Nephron progenitor cell (in vitro differentiated cells): ENCODE measurements at places on chromosomes 5 and 9.

GRCh38 chr5:79229357-79230174 is 6.4 kb upstream of the JMY start:
- no peak overlapping the region for H3K4me3 ChIP-seq
- DNase-seq: no peak
- peaks cover 8% of the 10 kb centered on the region for H3K4me1 ChIP-seq

GRCh38 chr5:40904205-40904993 is 4.9 kb upstream of the C7 start:
- no peak overlapping the region for H3K4me3 ChIP-seq
- peaks cover 8% of the 10 kb centered on the region for H3K27me3 ChIP-seq
- no peaks in the 10 kb centered on the region for H3K36me3 ChIP-seq
- DNase-seq: peak; percentile 55
- H3K27ac ChIP-seq: peak overlapping the region; percentile 66
- H3K4me1 ChIP-seq: peaks cover 22% of the 10 kb centered on the region

GRCh38 chr9:98709968-98710965 is 1.5 kb upstream of the GABBR2 start:
- peaks cover 7% of the 10 kb centered on the region for H3K4me1 ChIP-seq
- H3K4me3 ChIP-seq: peak overlapping the region; percentile 71
- H3K27me3 ChIP-seq: peaks cover 92% of the 10 kb centered on the region

DNA sequence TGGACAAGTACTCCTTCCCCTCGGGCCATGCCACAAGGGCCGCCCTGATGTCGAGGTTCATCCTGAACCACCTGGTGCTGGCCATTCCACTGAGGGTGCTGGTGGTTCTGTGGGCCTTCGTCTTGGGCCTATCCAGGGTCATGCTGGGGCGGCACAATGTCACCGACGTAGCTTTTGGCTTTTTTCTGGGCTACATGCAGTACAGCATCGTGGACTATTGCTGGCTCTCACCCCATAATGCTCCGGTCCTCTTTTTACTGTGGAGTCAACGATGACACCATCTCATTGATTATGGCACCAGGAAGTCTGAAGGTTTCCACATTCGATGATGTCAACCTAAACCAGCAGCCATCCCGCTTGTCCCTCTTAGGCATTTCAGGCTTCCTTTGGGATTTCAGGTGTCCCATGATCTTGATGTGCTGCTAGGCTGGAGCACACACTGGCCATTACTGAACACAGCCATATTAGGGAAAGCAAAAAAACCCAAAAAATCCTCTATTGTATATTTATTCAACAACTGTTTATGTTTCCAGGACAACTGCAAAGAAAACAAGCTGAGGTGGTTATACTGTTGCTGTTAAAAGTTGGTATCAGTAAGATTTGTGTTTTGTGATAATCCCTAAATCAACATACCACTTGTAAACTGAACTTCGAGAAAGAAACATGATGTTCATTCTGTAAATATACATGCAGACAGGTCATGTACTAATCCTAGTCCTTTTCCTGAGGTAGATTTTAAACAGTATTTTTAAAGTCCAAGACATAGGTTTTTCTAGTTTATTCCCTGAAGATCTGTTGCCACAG is 1.1 kb downstream of the PLPP6 start:
- peak overlapping the region; percentile 87 for H3K4me3 ChIP-seq
- peaks cover 20% of the 10 kb centered on the region for H3K27me3 ChIP-seq
- no peaks in the 10 kb centered on the region for H3K36me3 ChIP-seq
- no peak for DNase-seq

DNA sequence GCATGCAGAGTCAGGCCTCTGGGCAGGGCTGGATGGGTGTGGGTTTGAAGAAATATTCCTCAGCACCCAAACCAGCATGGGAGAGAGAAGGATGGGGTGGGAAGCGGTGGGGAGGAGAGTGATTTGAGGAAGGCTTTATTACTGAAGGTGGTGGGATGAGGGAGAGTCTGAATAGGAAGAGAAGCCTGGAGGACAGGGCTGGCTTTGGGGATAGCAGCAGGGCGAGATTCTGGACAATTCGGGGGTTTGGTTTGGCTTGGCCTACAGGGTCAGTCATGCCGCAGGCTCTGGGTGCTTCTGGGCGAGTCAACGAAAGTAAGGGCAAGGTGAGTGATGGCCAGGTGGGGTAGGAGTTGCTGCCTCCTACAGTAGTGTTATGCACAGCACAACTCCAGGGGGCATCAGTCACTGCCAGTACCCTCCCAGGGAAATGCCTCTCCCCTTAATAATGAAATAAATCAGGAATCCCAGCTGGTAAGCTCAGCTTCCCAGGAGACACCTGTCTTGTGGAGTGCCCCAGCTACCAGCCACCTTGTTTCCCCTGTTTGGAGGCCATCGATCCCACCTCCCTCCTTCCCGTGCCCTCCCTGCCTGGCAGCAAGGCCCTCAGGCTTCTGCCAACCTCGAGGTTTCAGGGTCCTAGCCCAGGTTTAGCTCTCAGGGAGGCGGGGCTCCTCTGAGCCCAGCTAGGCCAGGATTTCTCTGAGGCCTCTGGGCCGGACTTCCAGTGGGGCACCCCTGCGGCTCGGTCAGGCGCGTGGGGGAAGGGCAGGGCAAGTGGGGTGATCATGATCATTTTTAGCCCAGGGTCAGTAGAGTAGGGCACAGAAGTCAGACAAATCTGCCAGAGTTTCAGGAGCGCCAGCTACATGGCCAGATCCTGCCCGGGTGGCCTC is 741 bp upstream of the NKX2-5 start:
- H3K36me3 ChIP-seq: no peaks in the 10 kb centered on the region
- H3K4me1 ChIP-seq: peaks cover 46% of the 10 kb centered on the region
- peak overlapping the region; percentile 11 for H3K4me3 ChIP-seq
- no peak for DNase-seq
- H3K27me3 ChIP-seq: peaks cover 100% of the 10 kb centered on the region
- no peak overlapping the region for H3K27ac ChIP-seq

DNA sequence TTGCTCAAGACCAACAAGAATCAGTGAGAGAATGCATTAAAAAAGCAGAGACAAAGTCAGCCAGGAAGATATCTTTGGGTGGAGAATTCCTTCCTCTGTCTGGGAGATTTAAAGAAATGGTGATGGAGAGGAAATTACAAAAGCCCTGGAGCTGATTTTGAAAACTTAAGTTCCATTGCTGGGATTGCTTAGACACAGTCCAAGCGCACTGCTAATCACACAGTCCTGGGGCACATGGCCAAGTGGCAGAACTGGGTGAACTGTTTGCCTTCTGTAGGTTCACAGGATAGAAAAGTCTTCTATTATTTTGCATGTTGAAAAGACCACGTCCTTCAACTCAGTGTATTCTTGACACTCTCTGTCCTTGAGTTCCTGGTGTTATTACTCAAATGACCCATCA is 284.9 kb upstream of the FBXL7 start:
- H3K27ac ChIP-seq: no peak overlapping the region
- no peaks in the 10 kb centered on the region for H3K27me3 ChIP-seq
- H3K4me3 ChIP-seq: no peak overlapping the region

DNA sequence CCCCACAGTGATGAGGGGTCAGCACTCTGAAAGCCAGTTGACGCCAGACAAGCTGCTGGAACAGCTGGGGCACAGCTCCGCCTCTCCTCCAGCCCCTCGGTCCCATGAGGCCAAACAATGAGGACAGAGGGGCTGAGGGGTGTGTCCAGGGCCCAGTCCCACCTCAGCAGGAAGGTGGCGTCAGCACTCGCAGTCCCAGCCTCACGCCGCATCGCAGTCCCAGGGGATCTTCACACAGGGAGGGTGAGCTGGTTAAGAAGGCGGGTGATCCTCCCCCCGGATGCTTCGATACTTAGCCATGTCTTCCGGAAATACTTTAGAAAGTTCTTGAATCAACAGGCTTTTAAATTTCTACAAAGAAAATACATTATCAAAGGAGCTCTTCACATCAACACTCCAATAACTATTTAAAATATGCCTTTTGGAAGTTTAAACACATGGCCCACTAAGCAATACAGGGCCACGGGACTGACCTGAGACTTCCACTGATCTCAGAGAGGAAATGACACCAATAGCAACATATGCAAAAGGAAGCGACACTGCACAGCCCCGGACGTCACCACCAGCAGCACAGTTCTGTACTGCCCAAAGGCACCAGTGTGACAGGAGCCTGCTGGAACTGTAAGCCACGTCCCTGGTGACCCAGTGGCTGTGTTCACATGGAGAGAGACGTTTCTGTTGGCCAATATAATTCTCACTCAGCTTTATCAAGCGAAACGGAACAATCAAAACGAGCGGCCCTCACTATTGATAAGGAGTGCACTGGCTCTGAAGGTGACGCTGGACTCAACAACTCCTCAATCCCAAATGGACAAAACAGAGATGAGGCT is 5.9 kb downstream of the MED10 start:
- H3K27ac ChIP-seq: no peak overlapping the region
- DNase-seq: no peak
- H3K36me3 ChIP-seq: peaks cover 62% of the 10 kb centered on the region
- peaks cover 7% of the 10 kb centered on the region for H3K4me1 ChIP-seq

GRCh38 chr5:73301208-73301901 is 128.4 kb downstream of the TMEM174 start:
- no peaks in the 10 kb centered on the region for H3K36me3 ChIP-seq
- no peak for DNase-seq
- no peak overlapping the region for H3K4me3 ChIP-seq
- peaks cover 68% of the 10 kb centered on the region for H3K4me1 ChIP-seq
- H3K27me3 ChIP-seq: peaks cover 99% of the 10 kb centered on the region

- H3K36me3 ChIP-seq: no peaks in the 10 kb centered on the region
- peaks cover 8% of the 10 kb centered on the region for H3K4me1 ChIP-seq
- no peak overlapping the region for H3K27ac ChIP-seq
- DNase-seq: no peak
- H3K4me3 ChIP-seq: no peak overlapping the region
Observed at GRCh38 chr9:77677397-77677796, 29.3 kb upstream of the GNA14 start.

- peaks cover 24% of the 10 kb centered on the region for H3K36me3 ChIP-seq
- H3K27ac ChIP-seq: peak overlapping the region; percentile 99
- peak overlapping the region; percentile 73 for H3K4me3 ChIP-seq
Observed at GRCh38 chr5:124707520-124707919, 38.9 kb downstream of the ZNF608 start.

DNA sequence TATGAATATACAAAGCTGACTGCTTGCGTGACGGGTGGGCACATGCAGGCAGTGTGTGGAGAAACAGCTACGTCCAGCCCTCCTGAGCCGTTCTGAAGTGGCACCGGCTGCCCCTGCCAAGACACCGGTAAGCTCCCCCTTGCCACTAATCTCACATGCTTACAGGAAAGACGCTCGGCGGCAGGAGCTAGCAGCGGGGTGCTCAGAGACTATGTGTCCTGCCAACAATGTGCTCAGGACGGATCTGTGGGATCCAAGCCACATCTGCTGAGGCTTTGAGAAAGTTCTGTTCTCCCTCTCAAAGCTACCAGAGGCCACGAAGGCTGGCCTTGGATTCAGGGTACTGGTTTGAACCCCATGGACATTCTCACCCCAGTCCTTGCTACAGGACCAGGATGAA is 157.2 kb upstream of the PHYKPL start:
- H3K27ac ChIP-seq: no peak overlapping the region
- peaks cover 50% of the 10 kb centered on the region for H3K4me1 ChIP-seq
- H3K36me3 ChIP-seq: no peaks in the 10 kb centered on the region
- no peak for DNase-seq
- H3K4me3 ChIP-seq: no peak overlapping the region

- H3K4me3 ChIP-seq: no peak overlapping the region
- peaks cover 21% of the 10 kb centered on the region for H3K36me3 ChIP-seq
Observed at GRCh38 chr5:34967540-34967939, 38.2 kb downstream of the DNAJC21 start.

- no peak overlapping the region for H3K4me3 ChIP-seq
- H3K27me3 ChIP-seq: no peaks in the 10 kb centered on the region
- peaks cover 50% of the 10 kb centered on the region for H3K4me1 ChIP-seq
- no peak overlapping the region for H3K27ac ChIP-seq
- DNase-seq: no peak
Observed at GRCh38 chr5:59328709-59329296, 564.7 kb downstream of the PDE4D start.

- DNase-seq: no peak
- H3K4me1 ChIP-seq: peaks cover 12% of the 10 kb centered on the region
- no peak overlapping the region for H3K4me3 ChIP-seq
- H3K27me3 ChIP-seq: peaks cover 9% of the 10 kb centered on the region
- no peak overlapping the region for H3K27ac ChIP-seq
Observed at GRCh38 chr5:148913985-148914431, 87.6 kb downstream of the ADRB2 start.

GRCh38 chr9:137664676-137665075 is 45.9 kb downstream of the EHMT1 start:
- DNase-seq: no peak
- H3K4me3 ChIP-seq: peak overlapping the region; percentile 46
- H3K27me3 ChIP-seq: no peaks in the 10 kb centered on the region
- H3K4me1 ChIP-seq: peaks cover 67% of the 10 kb centered on the region
- peak overlapping the region; percentile 37 for H3K27ac ChIP-seq
- peaks cover 51% of the 10 kb centered on the region for H3K36me3 ChIP-seq

- H3K4me1 ChIP-seq: peaks cover 6% of the 10 kb centered on the region
- no peak for DNase-seq
- H3K4me3 ChIP-seq: no peak overlapping the region
- peak overlapping the region; percentile 61 for H3K27ac ChIP-seq
- peaks cover 16% of the 10 kb centered on the region for H3K36me3 ChIP-seq
Observed at GRCh38 chr9:124884376-124884775, 22.4 kb downstream of the ARPC5L start.

DNA sequence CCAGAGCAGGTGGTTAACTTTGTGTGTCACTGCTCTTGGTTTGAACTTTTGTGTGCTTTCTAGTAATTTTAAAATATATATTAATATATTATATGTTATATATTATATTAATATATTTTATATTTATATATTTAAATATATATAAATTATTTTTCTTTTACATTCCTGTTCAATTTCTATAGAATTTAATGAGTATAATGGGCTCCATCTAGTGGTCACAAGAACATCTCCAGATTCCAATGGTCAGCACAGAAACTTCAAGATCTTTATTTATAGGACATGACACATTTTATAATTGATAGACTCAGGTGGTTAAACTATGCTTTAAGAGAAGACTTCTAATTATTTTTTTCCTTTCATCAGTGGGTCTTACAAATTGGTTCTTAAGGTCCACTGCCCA is 39.1 kb downstream of the COL23A1 start:
- no peaks in the 10 kb centered on the region for H3K36me3 ChIP-seq
- no peak overlapping the region for H3K4me3 ChIP-seq
- no peak overlapping the region for H3K27ac ChIP-seq

GRCh38 chr9:137632230-137633161 is 13.7 kb downstream of the EHMT1 start:
- H3K4me1 ChIP-seq: peaks cover 46% of the 10 kb centered on the region
- DNase-seq: no peak
- H3K4me3 ChIP-seq: no peak overlapping the region
- H3K36me3 ChIP-seq: peaks cover 51% of the 10 kb centered on the region
